Left hindlimb (tissue), 1 donor: ENCODE measurements at places on chromosomes 5 and 9.

- no peak for DNase-seq
These were observed 54.2 kb downstream of the MAPKAP1 start for GRCh38 chr9:125652759-125653158.

- DNase-seq, result no peak
These were observed 28.9 kb upstream of the SERINC5 start for GRCh38 chr5:80284720-80285119.

DNA sequence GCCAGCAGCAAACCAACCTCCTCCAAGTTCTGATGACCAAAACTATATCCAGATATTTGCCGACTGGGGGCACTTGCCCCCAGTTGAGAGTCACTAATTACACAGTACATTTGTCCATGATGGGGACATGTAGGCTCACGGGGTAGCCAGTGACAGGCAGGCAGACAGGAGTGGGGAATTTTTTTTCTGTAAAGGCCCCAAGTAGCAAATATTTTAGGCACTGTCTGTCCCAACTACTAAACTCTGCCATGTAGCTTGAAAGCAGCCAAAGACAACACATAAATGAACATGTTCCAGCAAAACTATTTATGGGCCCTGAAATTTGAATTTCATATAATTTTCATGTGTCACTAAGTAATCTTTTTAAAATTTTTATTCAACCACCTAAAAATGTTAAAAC lies 80.7 kb downstream of the GRIA1 start:
- no peak for DNase-seq

- DNase-seq, result no peak
These were observed 250.5 kb downstream of the NR2F1-AS1 start for GRCh38 chr5:93330506-93330905.

DNA sequence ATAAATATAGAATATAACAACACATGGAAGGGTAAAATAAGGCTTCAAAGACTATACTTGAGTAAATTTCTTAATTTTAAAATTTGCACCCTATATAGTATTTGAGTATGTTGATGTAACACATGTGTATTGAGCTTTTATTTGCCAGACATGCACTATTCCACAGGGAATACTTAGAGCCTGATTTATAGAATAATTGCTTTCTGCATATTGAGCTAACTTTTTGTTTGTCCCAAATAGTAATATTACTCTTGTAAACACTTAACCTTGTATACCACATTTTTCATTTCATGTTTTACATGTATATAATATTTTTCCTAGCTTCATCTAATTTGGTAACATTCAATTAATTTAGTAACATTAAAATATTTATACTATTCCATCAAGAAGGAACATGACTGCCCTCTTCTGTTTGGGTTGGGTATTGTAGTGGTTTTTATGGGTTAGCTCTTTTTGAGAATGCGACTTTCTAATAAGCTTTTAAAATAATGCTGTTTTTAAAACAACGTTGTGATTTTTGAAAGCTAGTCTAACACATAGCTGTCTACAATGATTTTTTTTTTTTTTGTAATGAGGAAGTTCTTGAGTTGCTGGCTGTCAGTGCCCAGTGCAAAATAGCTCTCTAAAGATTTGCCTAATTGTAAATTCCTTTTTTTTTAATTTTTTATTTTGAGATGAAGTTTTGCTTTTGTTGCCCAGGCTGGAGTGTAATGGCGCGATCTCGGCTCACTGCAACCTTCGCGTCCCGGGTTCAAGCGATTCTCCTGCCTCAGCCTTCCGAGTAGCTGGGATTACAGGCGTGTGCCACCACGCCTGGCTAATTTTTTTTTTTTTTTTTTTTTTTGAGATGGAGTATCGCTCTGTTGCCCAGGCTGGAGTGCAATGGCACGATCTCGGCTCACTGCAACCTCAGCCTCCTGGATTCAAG lies 4.8 kb downstream of the SUB1 start:
- DNase-seq, result no peak

DNA sequence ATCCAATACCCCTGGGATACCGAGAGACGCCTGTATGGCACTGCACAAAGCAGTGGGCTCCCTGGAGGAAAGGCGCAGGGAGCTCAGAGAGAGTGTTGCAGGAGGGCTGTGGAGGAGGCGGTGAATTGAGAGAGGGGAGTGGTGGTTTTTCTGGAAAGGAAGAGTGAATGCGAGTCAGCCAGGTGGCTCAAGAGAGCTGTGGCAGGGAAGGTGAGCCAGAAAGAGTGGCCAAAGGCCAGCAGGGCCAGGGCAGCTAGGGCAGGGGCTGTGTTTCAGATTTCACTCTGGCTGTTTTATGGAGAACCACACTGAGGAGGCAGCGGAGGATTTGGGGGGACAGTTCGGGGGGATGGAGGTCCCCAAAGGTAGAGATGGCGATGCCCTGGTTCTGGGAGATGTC lies 13.0 kb upstream of the DAB2IP start:
- DNase-seq, result no peak

GRCh38 chr5:6424110-6424659 lies 24.5 kb upstream of the UBE2QL1 start:
- no peak for DNase-seq

DNA sequence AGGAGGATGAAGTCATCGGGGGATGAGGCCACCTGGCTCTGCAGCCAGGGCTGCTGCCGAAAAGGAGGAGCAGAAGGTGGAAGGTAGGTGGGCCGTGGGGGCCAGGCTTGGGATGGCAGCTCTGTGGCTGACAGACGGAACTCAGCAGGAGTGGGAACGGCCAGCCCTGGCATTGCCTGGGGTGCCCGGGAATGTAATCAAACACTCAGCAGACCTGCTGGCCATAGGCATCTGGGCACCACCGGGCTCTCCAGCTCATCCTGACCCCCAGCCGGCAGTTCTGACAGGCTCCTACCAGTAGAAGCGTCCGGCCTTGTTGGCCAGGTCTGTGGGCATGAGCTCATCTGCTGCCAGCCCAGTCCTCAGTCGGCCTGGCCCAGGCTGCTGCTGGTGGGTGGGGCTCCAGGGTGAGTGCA lies 4.3 kb upstream of the FAT2 start:
- no peak for DNase-seq

GRCh38 chr5:78638423-78638822 lies 10.1 kb downstream of the LHFPL2 start:
- DNase-seq, result no peak

GRCh38 chr9:78615372-78615771 lies 318.4 kb downstream of the PSAT1 start:
- no peak for DNase-seq

DNA sequence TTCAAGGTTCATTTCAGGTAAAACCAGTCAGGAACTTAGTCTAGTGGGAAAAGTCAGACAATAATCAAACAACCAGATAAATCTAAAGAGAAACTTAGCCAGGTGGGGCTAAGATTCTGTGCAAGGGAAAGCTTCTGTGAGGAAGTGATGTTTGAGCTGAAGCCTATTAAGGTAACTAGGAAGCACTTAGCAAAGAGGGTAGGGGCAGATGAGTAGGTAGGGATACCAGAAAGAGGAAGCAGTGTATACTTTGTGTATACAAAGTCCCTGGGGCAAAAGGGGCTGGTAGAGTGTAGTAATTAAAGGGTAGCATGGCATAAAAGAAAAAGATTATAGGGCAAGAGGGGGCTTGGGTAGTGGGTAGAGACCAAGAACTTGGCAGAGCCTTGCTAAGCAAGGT lies 3.6 kb upstream of the SPATA24 start:
- no peak for DNase-seq

DNA sequence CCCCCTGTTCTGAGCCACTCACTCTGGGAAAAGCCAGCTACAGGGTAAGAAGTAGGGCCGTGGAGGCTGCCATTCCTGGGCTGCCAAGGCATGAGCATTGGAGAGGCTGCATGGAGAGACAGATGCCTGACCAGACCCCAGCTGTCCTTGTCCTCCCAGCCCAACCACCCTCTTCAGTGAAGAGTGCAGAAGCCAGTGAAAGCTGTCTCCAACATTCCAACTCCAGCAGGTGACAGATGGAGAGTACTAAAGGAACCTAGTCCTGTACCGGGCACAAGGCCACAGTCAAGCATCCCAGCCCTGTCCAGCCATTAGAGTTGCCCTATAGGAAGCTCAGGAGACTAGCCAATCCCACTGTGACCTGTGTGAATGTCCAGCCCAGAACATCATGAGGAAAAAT lies 165.1 kb downstream of the DIRAS2 start:
- DNase-seq, result no peak

GRCh38 chr9:85516455-85516854 lies 225.3 kb downstream of the AGTPBP1 start:
- no peak for DNase-seq

GRCh38 chr9:105690742-105691141 lies 3.6 kb upstream of the TMEM38B start:
- no peak for DNase-seq

DNA sequence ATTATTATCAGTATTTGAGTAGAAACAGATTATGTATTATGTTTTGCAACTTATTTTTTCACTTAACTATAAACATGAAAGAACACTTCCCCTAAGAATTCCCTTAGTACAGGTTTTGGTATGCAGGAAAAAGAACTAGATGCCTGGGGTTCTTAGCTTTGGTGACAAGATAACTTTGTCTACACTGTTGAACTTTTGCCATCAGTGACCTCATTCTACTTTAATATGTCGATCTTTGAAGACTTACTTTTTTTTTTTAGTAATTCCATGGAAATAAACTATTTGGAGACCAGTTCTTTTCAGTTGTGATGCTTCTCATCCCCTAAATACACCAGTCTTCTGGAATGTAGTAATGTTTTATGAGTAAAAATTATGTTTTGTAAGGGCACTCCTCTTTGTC lies 34.3 kb downstream of the ZNF462 start:
- no peak for DNase-seq

- DNase-seq, result no peak
These were observed 231.6 kb downstream of the SLF1 start for GRCh38 chr5:94849821-94850736.

- no peak for DNase-seq
These were observed 594.0 kb downstream of the HINT1 start for GRCh38 chr5:130571076-130571475.

DNA sequence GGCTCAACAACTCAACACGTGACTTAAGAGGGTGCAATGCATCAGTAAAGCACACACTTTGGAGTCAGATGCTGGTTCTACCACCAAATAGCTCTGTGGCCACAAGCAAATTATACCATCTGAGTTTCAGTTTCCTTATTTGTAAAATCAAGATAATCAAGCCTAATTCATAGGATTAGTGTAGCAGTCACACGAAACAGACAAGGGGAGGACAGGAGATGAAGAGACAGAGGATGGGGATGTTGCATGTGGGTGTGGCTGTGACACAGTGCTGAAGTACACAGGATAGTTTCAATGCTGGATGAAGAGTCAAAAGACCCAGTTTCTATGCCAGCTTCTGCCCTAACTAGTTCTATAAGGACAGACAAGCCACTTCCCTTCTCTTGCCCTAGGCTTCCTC lies 60.2 kb downstream of the SPOCK1 start:
- DNase-seq, result no peak

DNA sequence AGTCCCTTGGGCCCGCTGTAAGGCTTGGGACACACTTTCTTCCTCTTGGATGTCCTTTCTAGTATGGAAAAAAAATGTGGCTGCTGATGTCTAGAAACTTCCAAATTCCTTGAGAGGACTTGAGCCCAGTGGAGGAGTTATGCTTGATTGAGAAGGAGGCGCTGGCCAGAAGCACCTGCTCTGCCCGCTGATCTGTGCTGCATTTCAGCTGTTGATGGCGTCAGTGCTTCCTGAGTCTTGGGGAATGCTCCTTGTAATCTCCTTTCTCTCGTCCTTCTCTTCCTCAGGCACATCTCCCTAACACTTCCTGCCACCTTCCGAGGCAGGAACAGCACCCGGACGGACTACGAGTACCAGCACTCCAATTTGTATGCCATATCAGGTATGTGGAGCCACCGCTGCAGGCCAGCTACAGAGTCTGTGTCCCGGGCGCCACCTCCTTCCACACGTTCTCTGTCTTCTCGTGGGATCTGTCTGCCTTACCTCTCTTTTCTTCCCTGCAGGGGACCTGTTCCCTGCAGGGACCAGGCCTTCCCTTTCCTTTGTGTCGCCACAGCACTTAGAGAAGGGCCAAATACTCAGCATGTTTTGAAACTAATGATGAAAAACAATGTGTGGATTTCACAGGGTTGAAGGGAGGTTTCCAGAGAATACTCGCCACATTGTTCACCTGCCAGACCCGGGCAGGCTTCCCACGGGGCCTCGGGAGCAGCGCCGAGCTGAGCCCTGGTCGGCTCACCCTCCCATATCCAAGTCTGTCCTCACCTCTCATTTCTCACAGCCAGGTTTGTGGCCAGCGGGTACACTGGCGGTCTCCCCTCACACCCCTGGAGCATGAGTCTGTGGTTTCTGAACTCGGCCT lies 95.2 kb downstream of the MVB12B start:
- DNase-seq, result peak; percentile 45

GRCh38 chr5:163565931-163566608 lies 60.7 kb downstream of the MAT2B start:
- peak; percentile 33 for DNase-seq

DNA sequence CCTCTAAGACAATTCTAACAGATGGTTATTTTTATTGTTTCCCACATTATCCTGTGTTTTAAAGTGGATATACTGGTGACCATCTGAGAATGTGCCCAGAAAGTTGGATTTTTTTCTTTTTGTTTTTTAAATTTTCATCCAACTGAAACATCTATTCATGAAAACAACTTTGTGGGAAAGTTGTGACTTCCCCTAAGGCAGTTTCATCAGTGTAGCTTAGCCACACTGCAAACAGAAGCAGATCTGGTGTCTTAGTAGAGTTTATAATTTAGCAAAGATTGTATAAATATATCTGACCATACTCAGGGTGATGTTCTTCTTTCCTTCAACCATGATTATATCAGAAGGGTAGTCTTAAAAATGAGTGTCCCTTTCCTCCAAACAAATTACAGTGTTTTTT lies 1241.3 kb downstream of the MAT2B start:
- DNase-seq, result no peak

DNA sequence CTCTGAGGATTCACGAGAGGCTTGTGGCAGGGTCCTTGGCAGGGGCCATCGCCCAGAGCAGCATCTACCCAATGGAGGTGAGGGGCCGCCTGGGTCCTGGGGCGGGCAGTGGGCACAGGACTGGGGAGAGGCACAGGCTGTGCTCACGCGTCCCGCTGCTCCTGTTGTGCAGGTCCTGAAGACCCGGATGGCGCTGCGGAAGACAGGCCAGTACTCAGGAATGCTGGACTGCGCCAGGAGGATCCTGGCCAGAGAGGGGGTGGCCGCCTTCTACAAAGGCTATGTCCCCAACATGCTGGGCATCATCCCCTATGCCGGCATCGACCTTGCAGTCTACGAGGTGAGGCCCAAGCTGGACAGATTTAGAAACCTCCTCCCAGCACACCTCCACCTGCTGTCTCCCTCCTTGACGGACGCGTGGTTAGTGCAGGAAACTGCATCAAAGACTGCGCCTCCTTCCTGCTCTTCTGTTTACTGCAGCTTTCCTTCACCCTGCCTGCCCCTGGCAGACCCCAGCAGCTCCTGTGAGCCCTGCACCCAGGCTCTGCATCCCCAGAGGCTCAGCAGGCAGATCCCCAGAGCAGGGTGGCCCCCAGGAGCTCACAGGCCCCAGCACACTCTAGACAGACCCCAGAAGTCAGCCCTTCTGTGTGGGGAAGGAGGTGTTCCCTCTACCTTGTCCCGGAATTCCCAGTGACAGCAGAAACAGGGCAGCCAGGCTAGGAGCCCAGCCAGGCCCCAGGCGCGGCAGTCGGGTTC lies 21.2 kb downstream of the PTGES2 start:
- no peak for DNase-seq

- DNase-seq, result no peak
These were observed 118.1 kb downstream of the TRPM3 start for GRCh38 chr9:71003346-71003745.

- peak; percentile 85 for DNase-seq
These were observed 24.4 kb upstream of the GRPEL2 start for GRCh38 chr5:149320791-149321330.

GRCh38 chr9:133754187-133754586 lies 16.0 kb upstream of the SARDH start:
- no peak for DNase-seq

- no peak for DNase-seq
These were observed 624.2 kb upstream of the ZNF608 start for GRCh38 chr5:125370461-125371205.
